Fibroblast of villous mesenchyme (primary cell): ENCODE measurements at places on chromosomes 2 and 18.

- peak; percentile 46 for DNase-seq
Measured at GRCh38 chr18:59996370-59996966, 96.7 kb downstream of the PMAIP1 start.

- DNase-seq, result no peak
Measured at GRCh38 chr2:207722773-207723424, 11.5 kb downstream of the CCNYL1 start.

- no peak for DNase-seq
Measured at GRCh38 chr2:236826606-236827156, 257.1 kb downstream of the ACKR3 start.

- peak; percentile 44 for DNase-seq
Measured at GRCh38 chr2:134167015-134167414, 86.9 kb upstream of the MGAT5 start.

DNA sequence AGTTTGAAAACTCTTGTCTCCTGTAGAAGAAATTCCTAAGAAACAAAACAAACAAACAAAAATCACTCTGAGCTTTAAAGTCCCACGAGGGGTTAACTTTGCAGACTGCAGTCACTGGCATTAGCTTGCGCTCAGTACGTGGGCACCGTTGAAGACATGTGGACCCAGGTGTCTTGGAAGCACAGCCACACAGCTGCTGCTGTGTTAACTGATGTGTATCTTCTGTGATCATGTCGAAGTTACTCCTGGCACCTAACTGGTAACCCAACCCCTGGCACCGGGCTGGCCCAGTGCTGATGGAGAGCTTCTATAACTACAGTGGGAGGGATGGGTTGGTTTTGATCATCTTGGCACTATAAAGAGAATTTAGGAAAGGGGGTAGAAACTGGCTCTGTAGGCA, 51.6 kb upstream of the FHL2 start:
- DNase-seq, result no peak

- DNase-seq, result no peak
Measured at GRCh38 chr18:55534996-55535395, 53.0 kb downstream of the TCF4 start.

GRCh38 chr2:239673641-239674040, 272.8 kb upstream of the HDAC4 start:
- DNase-seq, result no peak

- no peak for DNase-seq
Measured at GRCh38 chr2:200179151-200179550, 127.3 kb upstream of the SPATS2L start.

DNA sequence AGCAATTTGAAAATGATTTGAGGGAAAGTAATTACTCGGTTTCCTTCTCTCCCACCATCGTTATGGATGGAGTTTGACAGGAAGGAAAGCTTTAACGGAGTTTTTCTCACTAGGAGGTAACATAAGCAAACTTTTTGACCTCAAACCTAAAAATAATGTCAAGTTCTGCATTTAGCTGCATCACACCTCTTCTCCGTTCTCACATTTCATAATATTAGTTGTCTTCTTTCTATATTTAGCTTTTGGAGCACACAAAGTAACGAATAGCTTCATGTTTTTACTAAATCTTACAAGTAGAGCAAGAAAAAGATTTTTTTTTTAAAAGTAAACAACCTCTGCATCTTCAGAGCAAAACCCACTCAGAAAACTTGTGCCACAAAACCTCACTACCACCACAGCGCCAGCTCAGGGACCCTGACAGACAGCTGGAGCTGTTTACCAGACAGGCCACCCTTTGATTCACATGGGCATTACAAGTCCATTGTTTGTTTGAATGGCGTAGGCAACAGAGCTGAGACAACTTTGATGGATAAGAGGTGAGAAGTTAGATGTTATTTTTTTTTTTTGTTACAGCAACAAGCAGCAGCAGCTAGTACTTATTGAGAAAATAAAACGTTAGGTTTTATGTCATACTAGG, 21.9 kb upstream of the ICOS start:
- DNase-seq, result no peak
